ENCODE measurements at places on chromosomes 12 and 14. TPM values are rescaled to one million over a fixed set of nuclear protein-coding genes. Genes with fewer than 3 reads are reported as not detected.

The TRAF3 gene
- total RNA-seq = 29.9 TPM

- no peak for DNase-seq
These were observed 973.3 kb downstream of the BCL11B start for GRCh38 chr14:98298481-98299244.

DNA sequence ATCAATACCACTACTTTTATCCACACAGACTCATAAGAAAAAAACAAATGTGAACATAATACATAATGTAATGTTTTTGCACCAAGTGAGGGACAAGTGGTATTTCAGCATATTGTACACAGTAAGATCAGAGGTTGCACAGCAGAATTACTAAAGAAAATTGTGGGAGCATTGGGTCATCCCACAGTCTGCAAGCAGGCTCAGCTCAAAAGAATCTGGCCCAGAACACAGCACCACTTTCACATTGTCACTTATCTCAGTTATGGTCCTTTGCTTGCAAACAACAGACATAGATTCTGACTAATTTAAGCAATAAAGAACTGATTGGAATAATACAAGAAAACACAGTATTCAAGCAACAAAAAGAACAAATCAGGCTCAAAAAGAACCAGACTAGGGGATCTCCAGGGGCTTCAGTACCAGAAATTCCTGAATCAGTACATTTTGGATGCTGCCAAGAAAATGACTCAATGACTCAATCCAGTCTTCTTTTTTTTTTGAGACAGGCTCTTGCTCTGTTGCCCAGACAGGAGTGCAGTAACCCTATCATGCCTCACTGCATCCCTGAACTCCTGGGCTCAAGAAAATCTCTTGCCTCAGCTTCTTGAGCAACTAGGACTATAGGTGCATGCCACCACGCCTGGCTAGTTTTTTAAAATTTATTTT lies 42.9 kb upstream of the EEA1 start:
- no peak for DNase-seq

DNA sequence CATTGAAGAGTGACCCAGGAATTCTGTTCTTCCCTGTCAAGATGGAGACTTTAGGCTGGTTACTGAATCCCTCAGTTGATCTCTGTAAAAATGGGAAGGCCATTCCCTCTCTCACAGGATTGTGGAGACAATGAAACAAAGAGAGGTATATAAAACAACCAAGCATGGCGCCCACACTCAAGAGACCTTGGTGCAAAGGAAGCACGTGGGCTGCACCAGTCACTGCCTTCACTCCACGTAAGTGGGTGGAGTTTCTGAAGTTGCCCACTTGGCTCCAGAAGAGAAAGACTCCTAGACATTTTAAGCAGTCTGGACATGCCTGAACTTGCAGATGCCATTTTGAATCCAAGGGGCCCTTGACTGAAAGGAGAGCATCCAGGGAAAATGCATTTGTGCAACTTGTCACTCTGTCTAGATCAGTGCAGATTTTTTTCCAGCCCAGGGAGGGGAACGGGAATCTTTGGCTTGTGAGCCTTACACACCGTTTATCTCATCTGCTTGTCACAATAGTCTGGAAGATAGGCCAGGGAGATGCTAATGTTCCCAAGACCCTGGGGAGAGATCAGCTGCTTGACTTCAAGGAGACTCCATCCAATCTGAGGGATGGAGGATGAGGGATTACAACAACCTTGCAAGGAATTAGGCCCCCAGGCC lies 96.9 kb upstream of the TBX3 start:
- DNase-seq = no peak

The IL22 gene
- not detected for total RNA-seq

GRCh38 chr12:126830778-126831680 lies 1435.9 kb upstream of the TMEM132C start:
- no peak for DNase-seq

The IL23A gene
- total RNA-seq = 0.49 TPM

- DNase-seq = no peak
These were observed 364.5 kb upstream of the DIO2 start for GRCh38 chr14:80575763-80576162.

GRCh38 chr14:58082011-58082410 lies 70.0 kb downstream of the ARMH4 start:
- no peak for DNase-seq

The GDF3 gene
- total RNA-seq = not detected

DNA sequence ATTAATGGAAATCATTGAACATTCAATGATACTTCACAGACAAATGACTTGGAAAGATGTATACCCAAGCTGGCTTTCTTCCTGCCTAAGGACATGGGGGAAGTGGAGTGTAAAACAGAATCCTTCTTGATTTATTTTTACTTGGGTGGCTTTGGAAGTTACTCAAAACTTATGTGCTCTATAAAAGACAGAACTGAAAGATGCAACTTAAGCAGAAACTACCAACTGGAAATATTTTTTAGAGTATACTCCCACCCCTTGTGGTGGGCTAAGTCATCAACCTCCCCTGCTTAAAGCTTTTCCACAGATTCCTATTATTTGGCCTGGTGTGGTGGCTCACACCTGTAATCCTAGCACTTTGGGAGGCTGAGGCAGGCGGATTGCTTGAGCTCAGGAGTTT lies 126.0 kb upstream of the ATP2B1 start:
- DNase-seq = no peak

GRCh38 chr12:102534899-102535298 lies 54.5 kb upstream of the IGF1 start:
- DNase-seq = no peak

- no peak for DNase-seq
These were observed 1111.5 kb downstream of the TRHDE start for GRCh38 chr12:73383584-73384222.

The CMA1 gene
- total RNA-seq = 2.2 TPM

DNA sequence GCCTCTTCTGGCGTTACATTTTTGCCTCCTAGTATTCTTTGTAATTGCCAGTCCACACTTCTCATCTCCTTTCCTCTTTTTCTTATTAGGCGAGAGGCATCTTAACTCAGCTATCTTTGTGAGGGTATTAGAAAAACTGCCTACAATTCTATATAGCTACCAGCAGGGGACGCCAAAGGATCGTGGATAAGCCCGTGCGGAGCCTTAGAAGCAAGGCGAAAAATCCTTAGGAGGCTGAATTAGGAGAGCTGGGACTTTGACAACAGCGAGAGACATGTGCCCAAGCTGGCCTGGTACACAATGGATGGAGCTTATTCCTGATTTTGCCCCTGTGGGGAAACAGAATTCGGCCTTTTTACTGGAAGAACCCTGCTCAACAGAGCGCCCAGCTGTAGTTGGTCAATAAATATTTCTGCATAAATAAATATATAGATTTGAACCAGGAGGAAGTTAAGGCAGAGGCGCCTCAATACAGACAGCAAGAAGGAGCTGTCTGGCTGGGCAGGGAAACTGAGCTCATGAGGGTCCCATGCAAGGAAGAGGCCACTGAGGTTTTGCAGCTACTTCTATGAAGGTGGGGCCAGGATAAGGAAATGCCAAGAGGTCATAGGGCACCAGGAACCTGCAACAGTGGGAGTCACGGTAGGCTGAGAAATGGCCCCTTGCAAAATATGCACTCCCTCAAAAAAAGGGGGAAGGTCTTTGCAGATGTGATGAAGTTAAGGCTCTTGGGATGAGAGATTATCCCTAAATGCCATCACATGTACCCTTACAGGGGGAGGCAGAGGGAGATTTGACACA lies 14.6 kb upstream of the RBM19 start:
- DNase-seq = no peak

The AKAP6 gene
- total RNA-seq = 16.5 TPM

DNA sequence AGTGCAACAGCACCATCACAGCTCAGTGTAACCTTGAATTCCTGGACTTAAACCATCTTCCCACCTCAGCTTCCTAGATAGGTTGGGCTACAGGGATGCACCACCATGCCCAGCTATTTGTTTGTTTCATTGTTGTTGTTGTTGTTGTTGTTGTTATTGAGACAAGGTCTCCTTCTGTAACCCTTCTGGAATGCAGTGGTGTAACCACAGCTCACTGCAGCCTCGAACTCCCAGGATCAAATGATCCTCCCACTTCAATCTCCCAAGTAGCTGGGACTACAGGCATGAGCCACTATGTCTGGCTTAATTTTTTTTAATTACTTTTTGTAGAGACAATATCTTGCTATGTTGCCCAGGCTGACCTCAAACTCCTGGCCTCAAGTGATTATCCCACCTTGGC lies 1.2 kb upstream of the NEMP1 start:
- no peak for DNase-seq
